ENCODE measurements at places on chromosomes 6 and 20.

- DNase-seq, result no peak
Observed at GRCh38 chr6:135828021-135828420, 23.5 kb upstream of the PDE7B start.

GRCh38 chr20:1274485-1275311 is 8.6 kb downstream of the SNPH start:
- no peak for DNase-seq

GRCh38 chr6:35216851-35217811 is 3.4 kb downstream of the SCUBE3 start:
- no peak for DNase-seq

- no peak for DNase-seq
Observed at GRCh38 chr6:20483887-20484497, 50.3 kb upstream of the CDKAL1 start.

DNA sequence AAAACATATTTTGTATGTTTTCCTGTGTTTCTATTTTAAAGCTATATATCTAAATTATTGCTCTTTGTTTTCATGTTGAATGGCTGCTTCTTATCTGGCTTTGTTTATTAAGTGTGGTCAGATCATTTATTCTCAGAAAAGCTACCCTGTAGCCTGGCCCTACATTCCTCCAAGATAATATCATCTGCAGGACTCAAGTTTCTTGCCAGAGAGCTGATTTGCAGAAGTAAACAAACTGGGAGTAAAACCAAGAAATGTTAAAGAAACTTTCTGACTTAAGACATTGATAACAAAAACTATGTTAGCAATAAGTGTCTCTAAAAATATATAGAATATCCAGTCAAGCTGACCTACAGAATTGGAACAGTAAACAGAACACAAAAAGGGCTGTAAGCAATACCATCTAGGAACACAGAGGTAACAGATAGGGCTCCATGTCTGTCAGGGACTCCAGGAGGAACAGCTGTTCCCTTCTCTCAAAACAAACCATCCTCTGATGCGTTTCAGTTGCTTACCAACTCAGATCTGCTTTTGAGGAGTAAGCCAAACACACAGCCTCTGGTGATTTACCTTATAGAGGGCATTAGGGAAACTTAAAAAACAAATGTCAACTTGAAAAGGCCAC is 17.5 kb upstream of the CEP85L start:
- no peak for DNase-seq

GRCh38 chr6:142958343-142958742 is 13.4 kb upstream of the HIVEP2 start:
- no peak for DNase-seq

GRCh38 chr6:1423578-1423977 is 34.2 kb downstream of the FOXF2 start:
- no peak for DNase-seq

Data from GM04504 (cell line).